ENCODE measurements at places on chromosomes 6 and 20.
A peak's percentile ranks its signal among the peaks of the same experiment; 100 is the strongest.

- no peak for DNase-seq
Observed at GRCh38 chr20:33009214-33010132, 2.0 kb downstream of the BPIFB2 start.

DNA sequence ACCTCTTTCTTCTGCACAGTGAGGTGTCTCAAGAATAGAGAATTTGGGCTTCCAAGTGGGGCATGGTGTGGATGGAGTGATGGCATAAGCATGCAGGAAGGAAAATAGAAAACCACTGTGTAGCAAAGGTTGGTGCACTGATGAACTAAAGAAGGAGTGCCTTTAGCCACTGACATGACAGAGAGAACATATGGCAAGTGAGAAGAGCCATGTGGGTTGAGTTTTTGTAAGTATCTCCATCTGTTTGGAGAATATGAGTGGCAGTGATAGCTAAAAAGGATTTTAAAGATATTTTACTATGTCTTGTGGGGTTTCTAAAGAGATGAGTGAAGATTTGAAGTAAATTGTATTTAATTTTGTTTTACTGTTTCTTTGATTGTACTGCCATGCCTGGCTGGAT is 160.5 kb upstream of the GRIK2 start:
- DNase-seq: no peak

GRCh38 chr6:74756923-74757322 is 448.9 kb downstream of the COL12A1 start:
- DNase-seq: no peak

DNA sequence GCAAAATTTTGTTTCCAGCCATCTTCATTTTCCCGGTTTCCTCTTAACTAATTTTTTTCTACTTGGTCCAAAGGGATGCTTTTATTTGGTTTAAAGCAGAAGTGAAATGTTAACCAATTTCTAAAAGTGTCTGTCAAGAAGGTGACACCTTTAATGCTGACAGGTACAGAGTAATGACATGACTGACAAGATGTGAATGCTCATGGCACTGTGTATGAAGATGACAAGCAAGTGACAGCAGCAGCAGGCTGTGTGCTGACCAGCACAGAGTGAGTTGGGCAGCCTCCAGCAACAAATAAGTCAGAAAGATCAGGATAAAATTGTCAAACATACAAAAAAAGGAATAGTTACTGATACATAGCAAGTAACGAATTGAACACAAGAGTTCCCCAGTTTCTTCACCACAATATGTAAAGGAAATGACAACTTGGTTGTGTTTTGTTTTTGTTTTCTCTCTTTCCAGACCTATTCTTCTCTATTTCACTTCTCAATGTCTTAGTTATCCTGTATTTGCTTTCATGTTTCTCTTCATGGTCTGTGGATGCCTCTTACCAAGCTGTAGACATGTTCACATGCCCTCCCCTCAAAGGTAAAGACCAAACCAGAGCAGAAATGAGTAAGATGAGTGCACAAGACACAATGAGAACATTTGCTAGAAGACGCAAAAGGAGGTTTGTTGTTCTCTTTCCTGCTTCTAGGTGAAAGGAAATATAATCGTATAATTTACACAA is 174.9 kb downstream of the FRK start:
- no peak for DNase-seq

DNA sequence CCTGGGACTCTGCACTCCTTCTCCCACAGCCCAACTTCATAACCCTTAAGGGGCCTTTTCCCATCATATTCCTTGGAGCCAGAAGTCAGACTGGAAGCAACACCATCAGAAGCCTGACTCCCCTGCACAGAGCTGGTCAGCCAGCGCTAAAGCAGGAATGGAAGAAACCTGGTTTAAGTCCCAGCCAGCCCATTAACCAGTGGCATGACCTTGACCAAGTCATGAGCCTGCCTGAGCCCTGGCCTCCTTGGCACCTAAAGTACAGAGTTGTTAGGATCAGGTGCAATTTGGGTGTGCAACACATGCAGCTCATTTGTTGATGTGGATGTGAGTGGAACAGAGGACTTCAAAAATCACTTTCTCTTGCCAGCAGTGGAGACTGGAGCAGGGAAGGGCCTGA is 20.8 kb downstream of the FOXP4 start:
- no peak for DNase-seq

GRCh38 chr6:15653581-15653980 is 9.2 kb downstream of the DTNBP1 start:
- no peak for DNase-seq

- no peak for DNase-seq
Observed at GRCh38 chr6:23953976-23954375, 172.0 kb upstream of the NRSN1 start.

DNA sequence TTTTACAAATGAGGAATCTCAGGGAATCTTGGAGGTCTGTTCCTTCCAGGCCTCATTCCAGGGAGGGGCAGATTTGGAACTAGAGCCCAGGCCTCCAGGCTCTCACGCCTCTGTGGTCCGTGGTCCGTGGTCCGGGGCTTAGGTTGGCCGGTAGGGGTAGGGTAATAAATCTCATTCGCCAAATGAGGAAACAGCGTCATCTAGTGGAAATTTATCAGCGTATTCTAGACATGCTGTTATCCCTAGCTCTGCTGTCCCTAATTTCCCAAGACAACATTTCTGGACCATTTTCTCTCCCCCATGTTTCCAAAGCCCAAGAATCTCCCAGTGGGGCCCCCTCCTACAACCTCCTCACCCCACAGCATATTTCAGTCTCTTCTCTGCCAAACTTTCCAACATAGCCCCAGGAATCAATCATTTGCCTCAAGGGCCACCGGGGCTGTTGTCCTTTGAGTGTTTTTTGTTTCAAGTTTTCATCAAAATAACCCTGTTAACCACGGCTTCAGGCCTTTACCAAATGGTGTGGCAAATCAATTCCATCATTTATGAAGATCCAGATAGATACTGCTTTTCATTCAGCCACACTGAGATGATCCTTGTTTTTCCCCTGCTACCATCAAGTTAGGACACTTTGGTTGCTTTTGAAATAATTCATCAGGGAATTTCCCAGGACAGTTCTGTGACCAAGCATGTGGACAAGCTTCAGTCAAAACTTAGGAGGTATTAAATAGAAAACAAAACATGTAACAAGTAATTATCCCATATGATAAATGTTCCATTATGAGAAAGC is 126.8 kb downstream of the ALDH8A1 start:
- peak; percentile 86 for DNase-seq

GRCh38 chr6:123965894-123966293 is 162.2 kb downstream of the NKAIN2 start:
- peak; percentile 53 for DNase-seq

GRCh38 chr6:10276660-10277287 is 138.1 kb downstream of the TFAP2A start:
- DNase-seq: no peak

- DNase-seq: no peak
Observed at GRCh38 chr6:34817446-34817845, 25.6 kb downstream of the BLTP3A start.

DNA sequence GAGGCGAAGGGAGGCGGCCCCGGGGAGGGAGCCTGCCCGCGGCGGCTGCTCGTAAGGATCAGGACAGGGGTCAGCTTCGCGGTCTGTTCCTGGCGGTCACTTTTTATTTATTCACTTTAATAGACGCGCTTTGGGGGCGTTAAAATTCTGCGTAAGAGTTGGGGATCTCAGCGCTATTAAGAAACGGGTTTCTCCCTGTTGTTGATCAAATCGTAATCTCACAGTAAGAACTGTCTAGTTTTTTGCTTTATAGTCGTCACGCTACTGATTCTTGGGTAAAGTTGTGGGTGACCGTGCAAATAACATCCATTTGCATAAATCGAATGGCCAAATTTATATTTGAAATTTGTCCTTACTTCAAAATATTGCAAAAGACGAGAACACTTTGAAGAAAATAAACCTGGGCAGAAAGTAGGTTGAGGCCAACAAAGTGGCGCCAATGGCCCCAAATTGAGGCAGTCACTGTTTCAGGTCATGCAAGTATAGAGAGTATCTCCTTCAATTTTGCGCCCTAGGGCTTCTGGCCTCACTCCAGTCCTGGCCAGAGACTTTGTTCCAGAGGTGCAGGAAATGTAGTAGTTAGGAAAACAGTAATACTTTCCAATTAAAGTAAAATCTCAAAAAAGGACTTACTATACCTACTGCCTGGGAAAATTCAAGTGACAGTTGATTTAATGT is 963 bp upstream of the RMND1 start:
- DNase-seq: peak; percentile 37

Measured in hematopoietic multipotent progenitor cell treated with erythropoietin and hydrocortisone succinate and interleukin-3 and kit ligand, for 6 days (in vitro differentiated cells).